ENCODE measurements at places on chromosomes 1 and 21.

GRCh38 chr21:38343691-38344090 is 86.9 kb downstream of the KCNJ15 start:
- no peak for DNase-seq

- DNase-seq: no peak
These were observed 19.9 kb downstream of the ELAPOR1 start for GRCh38 chr1:109133815-109134214.

DNA sequence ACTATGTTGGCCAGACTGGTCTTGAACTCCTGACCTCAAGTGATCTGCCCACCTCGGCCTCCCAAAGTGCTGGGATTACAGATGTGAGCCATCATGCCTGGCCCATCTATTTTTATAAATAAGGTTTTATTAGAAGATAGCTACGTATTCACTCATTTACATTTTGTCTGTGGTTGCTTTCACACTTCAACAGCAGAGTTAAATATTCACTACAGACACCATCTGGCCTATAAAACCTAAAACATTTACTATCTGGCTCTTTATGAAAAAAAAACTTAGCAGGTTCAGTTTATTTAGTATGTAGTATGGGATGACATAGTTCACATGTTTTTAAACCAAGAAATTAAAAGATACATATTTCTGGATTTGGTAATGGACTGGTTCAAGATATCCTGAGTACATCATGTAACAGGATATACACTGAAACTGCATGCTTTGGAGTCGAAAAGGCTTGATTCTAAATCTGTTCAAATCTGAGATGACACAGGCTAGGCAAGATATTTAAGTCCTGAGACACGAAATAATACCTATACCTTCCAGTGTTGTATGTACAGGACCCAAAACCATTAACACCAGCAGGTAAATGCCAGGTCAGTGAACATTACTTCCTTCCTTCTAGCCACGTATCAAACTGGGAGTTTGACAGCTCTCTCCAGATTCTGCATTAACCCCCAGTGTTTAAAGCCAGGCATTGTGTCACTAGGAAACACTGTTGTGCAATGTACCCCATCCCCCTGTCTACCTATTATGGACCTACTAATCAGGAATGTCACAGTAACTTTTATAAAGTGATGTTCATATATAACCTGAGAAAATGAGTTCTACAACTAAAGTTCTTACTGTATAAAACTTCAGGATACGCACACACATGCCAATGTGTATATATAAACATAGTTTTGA is 54.3 kb upstream of the SDC3 start:
- DNase-seq: no peak

DNA sequence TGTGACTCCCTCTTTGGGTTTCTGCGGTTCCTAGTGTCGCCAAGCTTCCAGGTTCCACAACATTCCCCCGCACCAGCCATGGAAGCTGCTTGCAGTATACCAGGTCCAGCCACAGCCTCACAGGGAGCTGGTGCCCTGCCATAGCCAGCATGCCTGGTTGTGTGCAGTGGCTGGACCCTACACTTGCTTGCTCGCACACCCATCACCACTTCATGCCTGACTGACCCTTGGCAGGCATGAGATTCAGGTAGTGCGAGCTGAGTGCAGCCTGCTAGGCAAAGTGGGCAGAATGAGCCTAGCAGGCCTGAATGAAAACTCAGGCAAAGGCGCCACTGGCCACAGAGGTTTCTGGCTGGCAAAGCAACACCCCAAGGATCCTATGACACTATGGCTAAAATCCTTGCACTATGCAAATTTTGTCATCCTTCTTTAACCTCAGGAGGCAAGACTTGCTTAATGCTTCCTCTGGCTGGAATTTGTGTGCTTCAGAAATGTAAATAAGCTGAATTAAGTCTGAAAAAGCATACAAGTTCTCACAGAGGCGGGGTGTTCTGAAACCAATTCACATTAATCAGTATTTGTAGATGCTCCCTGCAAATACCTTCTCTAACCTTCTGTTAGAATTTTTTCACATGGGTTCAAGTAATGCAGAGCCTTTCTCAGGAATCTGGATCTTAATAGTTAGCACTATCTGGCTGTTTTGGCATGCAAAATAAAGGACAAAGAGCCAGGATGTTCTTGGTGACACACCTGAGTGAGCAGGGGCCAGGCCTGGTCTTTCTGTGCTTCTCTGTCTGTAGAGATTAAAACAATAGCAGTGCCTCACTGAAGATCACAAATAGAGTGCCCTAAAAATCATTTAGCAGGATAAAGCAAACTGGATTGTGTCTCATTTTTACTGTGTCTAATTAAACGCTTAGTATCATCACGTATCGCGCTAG is 256.9 kb downstream of the GPATCH2 start:
- DNase-seq: no peak
